Stimulated activated CD4-positive, alpha-beta T cell treated with anti-CD3 and anti-CD28 coated beads, Interleukin-1b, Interleukin-23, amount 100 ng/mL, for 48 hours (primary cell): ENCODE measurements at places on chromosomes 7 and 10.

DNA sequence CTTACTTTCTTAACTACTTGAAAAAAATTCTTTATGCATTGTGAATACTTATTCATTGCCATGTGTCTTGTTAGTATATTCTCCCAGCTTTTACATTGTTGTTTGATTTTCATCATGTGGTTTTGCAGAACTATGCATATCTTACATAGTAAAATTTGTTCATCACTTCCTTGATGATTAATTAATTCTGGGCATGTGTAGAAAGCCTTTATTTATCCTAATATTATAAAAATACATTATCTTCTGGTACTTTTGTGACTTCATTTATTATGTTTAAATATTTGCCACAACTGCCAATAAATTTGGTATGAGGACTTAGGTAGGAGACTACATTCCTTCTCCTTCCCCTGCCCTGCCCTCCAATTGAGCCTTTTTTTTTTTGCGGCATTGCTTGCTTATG is 166.0 kb upstream of the ZNF32 start:
- DNase-seq, result no peak

DNA sequence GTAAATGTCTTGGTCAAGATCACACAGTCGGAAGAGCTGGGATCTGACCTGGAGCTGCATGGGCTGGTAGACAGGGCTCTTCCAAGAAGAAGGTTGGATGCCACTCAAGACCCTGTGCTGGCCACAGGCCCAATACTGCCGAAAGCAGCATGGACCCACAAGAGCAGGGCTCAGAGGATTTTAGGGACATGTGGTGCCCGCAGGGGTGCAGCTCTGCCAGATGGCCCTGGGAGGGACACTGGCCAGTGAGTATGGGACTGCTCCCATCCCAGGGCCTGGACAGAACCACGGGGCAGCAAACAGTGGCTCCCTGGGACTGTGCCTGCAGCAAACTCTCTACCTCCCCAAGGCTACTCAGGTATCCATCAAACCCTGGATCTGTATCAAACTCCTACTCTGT is 12.4 kb downstream of the MAT1A start:
- no peak for DNase-seq

DNA sequence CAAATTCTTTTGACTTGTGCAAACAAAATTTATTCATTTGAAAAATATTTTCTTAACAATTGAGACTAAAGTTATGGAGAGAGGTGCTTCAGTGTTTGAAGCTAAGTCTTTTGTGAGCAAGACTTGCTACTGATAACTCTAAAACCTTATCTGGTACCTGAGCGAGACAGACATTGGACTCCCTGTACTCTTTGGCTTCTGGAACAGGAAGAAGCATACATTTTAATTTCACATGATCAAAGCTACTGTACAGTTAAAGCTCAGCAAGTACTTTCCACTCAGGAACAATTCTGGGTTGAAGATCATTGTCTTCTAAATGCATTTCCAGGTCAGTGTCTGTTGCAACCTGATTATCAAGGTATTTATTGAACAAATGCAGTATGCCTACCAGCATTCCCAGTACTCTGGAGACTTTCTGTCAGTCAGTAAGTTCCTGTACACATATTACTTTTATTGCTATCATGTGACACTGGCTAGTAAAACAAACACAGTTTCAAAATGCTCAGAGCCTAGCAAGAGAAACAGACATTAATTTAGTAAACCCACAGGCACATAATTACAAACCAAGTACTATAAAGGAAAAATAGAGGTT is 42.4 kb downstream of the CABCOCO1 start:
- DNase-seq, result no peak

DNA sequence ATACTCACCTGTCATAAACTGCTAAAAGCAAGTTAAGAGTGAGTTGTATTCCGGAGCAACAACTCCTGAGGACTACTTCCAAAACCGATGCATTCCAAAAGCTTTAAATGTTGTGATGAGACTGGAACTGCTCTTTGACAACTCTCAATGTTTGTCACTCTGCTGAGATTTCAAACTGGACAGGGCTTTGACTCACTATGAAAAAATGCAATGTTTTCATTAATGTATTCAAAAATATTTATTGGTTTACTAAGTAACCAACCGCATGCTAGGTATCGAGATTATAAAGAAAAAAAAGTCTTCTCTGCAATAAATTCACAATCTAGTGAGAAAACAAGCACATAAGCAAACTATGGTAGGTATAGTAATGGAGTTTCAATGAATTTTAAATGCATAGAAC is 107.9 kb upstream of the GNAI1 start:
- DNase-seq, result no peak

DNA sequence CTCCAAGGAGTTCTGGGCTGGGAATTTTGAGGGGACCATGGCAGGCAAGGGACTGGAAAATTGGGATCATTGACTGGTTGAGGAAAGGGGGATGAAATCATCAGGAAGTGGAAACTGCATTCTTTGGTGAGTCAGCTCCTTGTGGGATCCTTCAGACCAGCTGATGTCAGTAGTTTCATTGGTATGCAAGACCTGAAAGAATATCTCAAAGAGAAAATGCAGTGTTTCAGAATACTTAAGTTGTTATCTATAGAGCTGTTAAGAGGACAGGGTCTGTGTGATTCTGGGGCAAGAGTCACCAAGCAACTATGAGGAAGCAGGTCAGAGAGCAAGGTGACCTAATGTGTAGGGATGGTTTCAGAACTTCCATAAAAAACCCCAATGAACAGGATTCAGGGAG is 595.9 kb upstream of the AUTS2 start:
- DNase-seq, result no peak

GRCh38 chr7:144827621-144828020 is 8.2 kb downstream of the TPK1 start:
- DNase-seq, result no peak

DNA sequence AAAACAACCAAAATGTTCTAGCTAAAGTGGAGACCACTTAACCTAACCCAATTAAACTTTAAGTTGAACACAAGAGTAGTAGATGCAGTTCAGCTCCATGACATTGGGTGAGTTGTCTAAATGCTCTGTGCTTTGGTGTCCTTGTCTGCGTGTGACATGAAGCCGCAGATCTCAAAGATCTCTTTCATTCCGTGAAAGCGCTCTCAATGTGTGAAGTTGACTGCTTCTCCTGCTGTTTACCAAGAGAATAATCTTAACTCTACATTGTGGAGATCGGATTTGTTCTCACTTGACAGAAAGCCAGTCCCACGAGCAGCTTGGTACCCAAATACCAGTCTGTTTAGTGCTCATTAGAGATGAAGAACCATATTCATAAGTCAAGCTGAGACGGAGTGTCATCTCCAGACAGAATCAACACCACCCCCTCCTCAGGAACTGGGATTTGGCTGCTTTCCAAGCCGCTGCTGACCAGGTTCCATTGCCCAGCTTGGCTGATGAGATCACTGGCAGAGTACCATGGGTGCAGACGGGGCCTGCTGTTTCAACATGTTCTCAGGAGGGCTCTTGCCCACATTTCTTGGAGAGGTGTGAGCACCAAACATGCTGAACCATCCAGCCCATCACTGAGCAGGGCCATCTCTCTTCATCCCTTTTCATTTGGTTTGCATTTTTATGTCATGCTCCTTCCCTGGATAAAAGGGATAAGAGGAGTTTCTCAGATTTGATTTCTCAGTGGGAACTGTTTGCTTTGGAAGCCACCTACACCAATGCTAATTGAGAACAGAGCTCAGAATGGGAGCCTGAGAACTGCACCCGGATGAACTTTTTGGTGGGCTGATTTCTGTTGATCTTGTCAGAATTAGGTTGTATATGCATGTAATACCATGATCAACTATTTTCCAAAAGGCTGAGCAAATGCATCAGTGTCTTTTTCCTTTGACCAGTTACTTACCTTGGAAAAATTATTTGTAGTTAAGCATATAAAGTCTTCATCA is 95.8 kb upstream of the AGBL3 start:
- no peak for DNase-seq

DNA sequence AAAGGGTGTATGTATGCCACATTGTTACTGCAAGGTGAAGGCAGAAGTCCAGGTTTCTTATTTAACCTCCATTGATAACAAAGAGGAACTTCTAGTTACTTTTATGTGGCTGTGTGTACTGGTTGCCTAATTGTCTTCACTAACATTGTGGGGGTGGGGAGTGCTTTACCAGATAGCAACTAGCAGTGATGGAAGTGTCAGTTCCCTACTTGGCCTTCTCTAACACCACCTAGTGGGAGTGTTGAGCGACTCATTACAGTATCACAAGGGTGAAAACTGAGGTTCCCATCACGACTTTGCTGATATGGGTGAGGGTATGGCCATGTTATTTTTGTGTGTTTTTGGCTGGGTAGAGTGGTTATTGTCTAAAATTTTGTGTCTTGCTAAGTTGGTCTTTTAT is 274.4 kb downstream of the THSD7A start:
- no peak for DNase-seq

DNA sequence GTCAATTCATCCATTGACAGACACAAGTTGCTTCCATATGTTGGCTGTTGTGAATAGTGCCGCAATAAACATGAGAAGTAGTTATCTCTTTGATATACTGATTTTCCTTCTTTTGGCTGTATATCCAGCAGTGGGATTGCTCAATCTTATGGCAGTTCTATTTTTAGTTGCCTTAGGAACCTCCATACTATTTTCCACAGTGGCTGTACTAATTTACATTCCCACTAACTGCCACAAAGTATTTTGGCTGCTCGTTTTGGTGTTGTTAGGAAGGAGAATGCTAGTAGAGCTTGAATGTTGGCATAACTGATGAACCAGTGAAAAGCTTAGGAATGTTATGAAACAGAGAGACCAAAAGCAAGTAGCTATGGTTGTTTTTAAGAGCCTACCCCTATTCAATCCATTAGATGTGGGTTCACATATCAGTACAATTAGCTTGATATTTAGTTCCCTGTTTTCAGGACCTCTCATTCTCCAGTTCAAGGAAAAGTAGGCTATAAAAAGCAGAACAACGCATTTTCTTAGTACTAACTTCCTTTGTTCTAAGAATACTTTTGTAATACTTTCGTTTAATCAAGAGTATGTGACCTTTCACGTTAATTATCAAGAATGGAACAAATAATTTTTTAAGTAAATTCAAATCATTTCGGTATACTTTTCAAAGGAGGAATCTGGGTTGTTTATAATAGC is 100.3 kb downstream of the FAS start:
- no peak for DNase-seq

DNA sequence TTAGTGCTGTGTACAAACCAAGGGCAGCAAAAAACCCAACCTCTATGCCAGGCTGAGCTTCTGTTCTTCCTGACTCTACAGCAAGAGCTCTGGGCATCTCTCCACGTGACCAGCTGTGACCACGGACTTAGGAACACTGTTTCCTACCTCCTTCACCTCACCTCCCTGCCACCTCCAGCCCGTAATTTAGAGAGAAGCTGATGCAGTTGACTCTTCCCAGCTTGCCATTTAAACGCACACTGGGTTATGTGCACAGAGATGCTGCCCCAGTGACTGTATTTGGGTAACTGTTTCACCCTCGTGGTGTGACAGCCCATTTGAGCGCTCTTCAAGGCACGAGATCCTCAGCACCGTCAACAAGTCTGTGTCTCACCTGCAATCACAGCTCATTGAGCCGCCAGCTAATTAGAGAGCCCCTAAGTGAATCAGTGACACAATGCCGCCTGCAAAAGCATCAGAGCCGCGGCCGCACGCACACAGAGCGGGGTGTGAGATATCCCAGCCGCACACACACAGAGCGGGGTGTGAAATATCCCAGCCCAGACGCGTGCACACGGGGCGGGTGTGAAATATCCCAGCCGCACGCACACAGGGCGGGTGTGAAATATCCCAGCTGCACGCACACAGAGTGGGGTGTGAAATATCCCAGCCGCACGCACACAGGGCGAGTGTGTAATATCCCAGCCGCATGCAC is 319.7 kb downstream of the PTPRN2 start:
- no peak for DNase-seq

GRCh38 chr10:7794251-7795026 is 6.5 kb downstream of the ATP5F1C start:
- no peak for DNase-seq
